ENCODE measurements at places on chromosomes 16 and 17.

DNA sequence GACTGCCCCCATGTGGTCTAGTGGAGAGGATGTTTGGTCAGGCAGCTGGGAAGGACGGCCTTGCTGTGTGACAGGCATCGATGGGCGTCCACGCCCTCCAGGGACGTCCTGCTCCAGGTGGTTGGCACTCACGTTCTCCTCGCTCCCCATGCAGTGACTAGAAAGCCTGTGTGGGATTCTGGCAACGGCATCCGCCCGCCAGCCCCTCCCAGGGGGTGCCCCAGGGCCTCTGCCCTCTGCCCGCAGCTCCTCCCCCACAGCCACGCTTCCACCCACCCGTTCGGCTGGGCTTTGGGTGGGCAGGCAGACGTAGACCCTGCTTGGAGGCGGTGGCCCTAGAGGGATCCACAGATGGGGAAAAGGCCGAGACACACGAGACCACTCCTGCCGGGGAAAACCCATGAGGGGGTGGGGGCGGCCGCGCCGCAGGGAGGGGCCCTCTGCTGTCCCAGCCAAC lies 4.7 kb upstream of the IL17C start:
- DNase-seq: no peak

DNA sequence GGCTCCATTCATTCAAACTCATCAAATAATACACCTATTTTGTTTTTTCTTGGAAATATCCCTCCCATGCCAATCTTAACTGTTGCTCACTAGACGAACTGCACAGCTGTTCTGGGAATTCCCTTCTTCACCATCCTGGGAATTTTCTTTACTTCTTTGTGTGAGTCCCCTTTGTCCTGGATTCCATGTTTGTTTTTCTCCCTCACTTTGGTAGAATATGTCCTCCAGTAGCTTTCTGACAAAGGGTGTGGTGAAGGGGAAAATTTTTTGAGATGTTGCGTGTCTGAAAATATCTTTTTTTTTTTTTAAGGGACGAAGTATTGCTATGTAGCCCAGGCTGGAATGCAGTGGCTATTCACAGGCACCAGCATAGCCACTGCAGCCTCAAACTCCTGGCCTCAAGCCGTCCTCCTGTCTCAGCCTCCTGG lies 17.2 kb upstream of the UTP6 start:
- no peak for DNase-seq

DNA sequence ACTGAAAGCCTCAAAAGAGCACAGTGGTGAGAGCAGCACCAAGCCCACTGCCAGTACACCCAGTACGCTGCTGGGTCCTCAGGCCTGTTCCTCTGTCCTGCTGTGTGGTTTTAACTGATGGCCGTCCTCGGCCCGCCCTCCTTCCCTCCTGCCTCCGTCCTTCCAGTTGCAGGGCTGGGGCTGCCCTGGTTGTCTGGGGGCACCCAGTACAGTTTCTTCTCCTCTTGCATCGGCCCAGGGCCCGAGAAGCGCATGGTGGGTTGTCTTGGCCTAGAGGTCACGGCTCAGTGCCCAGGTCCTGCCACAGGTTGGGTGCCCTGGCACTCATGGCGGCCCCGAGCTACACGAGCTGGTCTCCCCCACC lies 70.8 kb upstream of the KCTD5 start:
- DNase-seq: no peak

DNA sequence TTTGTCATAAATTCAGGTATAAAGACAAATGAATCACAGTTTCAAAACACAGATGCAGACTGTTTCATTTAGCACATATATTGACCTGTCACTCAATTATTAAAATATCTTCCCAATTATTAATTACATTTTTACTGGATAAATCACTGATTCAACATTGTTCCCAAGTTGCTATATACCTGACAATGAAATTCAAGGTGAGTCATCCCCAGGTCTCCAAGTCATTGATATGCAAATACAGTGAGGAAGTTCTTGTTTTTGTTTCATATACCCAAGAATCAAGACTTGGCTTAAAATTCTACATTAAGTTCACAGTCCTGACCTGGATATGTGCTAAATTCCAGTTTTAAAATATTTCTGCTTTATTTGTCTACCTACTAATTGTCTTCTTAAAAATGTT lies 599.3 kb upstream of the PSMD7 start:
- no peak for DNase-seq

DNA sequence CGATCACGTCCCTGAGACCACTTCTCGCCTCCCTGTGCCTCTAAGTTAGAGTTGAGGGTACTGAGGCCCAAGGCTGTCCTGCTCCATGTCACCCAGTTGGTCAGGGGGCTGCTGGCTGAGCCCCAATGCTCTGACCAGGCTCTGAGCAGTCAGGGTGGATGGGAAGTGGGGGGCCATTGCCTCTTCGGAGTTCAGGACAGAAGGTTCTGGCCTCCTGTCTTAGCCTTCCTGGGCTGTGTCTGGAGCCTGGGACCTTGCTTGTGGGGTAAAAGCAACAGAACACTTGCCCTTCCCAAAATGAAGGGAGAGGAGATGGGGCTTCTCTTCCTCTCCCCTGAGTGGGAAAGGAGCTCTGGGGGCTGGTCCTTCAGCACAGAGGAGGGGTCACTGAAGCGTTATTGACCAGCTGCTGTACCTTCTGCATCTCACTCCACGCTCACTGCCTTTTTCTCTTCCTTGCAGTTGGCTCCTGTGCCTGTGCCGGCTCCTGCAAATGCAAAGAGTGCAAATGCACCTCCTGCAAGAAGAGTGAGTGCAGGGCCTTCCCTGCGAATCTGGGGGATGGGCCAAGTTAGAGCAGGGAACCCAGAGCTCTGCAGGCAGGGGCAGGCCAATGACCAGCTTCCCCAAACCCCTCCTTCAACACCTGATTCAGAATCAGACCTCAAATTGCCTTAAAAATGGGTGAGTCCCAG lies 580 bp downstream of the MT1X start:
- no peak for DNase-seq

DNA sequence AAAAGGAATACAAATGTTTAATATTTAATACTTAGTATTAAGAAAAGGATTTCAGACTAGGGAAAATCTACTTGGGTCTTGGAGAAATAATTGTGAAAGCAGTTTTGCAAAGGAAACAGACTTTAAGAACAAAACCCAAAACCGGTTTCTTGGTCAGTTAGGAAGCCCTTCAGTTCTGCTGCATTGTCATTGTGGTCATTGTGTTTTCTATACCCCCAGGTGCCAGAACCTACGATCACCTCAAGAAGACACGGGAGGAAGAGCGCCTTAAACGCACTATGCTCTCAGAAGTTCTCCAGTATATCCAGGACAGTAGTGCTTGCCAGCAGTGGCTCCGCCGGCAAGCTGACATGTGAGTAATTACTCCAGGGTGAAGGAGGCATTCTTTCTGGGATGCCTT lies 19.5 kb upstream of the DUSP14 start:
- DNase-seq: no peak

DNA sequence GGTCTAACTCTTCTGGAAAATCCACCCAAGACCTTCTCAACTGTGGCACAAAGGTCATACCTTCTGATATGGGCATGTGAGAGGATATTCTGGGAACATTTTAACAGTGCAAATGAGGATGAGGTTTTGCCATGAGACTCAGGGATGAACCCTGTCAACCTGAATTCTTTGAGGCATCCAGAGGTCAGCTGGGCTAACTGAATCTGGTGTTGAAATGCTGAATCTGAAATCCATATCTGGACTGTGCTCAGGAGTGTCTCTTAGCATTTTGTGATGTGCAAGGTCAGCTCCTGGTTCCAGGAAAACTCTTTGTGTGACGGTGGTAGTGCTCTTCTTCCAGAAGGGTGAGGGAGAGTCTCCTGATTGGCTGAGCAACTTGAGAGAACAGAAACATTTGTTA lies 276.0 kb upstream of the SALL1 start:
- DNase-seq: no peak

DNA sequence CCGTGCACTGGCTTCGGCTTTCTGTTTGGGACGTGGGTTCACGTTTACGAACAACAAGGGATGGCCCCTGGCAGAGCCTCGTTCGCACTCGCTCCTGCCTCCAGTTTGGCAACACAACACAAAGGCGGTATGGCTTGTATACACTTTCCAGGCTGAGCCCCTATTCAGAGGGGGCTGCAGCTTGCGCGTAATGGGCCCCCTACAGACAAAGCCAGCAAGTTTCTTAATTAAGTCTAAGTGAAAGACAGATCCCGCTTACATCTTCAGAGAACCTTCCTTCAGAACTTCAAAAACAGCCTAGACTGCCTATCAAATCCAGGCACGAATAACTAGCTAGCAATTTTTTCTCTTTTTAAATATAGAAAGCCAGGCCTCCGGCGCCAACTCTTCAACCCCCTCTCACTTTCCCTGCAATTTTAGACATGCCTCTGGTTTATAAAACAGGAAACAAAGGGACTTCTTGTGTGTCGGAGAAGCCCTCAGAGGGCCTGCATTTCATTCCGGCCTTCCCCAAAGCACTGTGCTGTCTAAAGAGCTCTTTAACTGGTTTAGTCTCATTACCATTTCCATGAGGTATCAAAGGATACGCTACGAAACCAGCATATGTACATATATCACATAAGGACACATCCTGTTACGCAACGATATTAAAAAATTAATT lies 244.9 kb downstream of the STX8 start:
- no peak for DNase-seq

DNA sequence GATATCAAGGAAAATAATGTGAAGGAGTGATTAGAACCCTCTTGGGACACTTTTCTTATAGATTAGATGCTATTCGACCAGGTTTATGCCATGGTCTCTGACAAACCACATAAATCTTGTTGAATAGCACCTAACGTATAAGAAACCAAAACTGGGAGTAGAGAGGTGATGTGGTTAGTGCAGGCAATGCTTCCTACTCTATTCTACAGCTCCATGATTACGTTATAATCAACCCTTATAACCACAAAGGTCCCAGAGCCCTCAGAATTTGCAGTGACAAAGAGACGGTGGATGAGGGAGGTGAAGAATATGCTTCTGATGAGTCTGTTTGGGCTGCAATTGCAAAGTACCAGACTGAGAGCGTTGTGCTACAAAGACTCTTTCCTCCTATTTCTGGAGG lies 78.4 kb downstream of the ARHGAP44 start:
- DNase-seq: no peak

GRCh38 chr17:17420561-17421269 lies 56.1 kb upstream of the MED9 start:
- DNase-seq: no peak

DNA sequence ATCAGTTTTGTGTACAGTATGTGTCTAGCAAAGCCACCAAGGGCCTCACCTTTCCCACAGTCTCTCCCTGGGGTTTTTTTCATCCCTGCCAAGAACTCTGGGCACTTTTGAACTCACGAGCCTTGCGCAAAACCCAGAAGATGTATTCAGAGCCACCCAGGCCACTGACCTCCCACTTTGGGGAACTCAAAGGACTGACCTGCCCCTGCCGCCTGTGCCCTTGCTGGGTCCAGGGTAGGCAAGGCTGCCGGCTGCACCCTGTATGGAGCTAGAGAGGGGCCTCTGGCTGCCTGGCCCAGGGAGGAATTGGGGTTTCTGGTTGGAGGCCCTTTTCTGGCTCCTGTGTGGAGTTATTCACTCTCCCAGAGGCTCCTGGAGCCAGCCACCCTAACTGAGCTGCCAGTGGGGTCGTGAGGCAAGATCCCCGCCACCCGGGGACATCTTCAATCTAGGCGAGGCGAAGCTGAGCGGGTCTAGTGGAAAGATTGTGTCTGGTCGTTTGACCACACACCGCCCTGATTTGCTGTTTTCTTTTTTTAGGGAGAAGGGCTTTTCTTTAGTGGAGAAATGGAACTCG lies 1.9 kb downstream of the CDK5R1 start:
- no peak for DNase-seq

DNA sequence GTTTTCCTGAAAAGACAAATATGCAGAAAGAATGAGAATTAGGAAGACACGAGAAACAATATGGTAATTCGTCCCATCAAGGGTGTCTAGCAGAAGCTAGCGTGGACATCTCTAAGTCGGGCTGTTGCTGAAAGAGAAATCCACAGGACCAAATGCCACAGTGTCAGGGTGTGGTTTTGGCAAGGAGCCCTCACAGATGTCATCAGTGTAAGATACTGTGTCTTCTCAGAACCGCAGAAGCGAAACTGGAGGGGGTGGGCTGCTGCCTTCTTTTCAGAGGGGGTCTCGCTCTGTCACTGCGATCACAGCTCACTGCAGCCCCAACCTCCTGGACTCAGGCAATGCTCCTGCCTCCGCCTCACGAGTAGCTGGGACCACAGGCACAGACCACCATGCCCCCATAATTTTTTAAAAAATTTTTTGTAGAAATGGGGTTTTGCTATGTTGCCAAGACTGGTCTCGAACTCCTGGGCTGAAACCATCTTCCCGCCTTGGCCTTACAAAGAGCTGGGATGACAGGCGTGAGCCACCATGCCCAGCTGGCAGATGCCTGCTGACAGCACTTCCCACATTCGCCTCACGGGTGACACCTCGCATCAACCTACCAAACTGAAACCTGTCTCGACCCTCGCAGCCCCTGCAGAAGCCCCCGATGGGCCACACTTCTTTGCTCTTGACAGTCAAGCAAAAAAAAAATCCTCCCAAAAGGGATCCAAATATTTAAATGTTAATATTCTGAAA lies 26.2 kb downstream of the TRAP1 start:
- DNase-seq: no peak

Measured in H54 (cell line).